HTR-8/SVneo (cell line): ENCODE measurements at places on chromosomes 4 and X.

GRCh38 chr4:102137217-102137616, 208.1 kb downstream of the SLC39A8 start:
- DNase-seq: no peak

GRCh38 chr4:16745009-16745635, 153.3 kb downstream of the LDB2 start:
- no peak for DNase-seq

DNA sequence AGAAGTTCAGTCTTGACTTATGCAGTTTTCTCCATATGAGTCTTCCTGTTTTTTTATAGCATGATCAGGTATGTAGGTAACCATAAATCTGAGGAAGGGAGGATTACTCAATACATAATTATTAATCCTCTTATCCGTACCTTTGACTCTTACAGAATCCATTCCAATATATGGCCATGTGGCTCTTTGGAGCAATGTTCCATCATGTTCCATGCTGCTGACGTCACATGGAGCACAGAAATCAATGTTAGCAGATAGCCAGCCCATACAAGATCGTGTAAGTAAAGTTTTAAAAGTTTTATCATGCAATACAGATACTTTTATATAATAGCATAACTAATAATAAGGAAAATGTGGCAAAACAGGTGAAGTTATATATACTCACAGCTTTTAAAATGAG, 19.6 kb downstream of the IL15 start:
- DNase-seq: no peak

- DNase-seq: no peak
Observed at GRCh38 chrX:105451401-105451800, 230.9 kb upstream of the TEX13A start.
